ENCODE measurements at places on chromosomes 13 and 19.
A peak's percentile ranks its signal among the peaks of the same experiment; 100 is the strongest.

GRCh38 chr13:24217601-24218281 lies 57.2 kb downstream of the SPATA13 start:
- no peak for DNase-seq

DNA sequence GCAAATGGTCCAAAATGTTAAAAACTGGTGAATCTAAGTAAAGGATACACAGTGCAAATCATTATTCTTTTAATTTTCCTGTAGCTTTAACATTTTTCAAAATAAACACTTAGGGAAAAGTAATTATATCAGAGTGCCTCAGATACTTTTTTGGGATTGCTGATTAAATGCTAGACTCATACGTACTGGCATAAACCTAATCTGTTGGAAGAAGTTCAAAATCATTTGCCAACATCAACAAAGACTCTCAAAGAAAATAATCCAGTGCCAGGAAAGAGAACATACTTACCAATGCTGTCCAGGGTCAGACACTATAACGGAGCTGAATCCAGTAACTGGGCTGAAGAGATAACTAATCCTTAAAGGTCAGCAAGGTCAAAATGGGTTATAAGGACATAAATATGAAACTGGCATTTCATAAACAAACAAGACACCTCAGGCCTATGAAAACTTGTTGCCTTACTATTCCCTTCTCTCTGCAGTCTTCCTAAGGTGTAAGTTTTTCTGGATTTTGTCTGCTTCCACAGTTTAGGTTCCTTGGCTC lies 3.3 kb upstream of the ZNF420 start:
- DNase-seq, result no peak

- DNase-seq, result no peak
Observed at GRCh38 chr13:75762076-75762937, 126.2 kb downstream of the LMO7 start.

DNA sequence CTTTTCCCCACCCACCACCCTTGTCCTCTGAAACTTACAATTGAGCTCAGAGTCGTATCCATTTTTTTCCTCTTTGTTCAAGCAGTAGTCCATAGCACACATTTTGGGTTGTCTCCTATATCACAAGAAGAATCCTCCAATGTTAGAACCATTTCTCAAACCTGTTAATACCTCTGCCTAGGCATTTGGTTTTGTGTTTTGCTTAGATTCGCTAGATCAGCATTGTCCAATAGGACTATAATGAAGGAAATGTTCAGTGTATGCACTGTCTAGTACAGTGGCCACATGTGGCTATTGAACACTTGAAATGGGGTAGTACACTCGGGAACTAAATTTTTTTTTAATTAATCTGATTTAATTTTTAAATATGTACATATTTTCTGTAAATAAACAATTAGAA lies 12.6 kb downstream of the DPY19L3 start:
- no peak for DNase-seq

GRCh38 chr13:28474491-28475134 lies 20.3 kb downstream of the FLT1 start:
- DNase-seq, result no peak

DNA sequence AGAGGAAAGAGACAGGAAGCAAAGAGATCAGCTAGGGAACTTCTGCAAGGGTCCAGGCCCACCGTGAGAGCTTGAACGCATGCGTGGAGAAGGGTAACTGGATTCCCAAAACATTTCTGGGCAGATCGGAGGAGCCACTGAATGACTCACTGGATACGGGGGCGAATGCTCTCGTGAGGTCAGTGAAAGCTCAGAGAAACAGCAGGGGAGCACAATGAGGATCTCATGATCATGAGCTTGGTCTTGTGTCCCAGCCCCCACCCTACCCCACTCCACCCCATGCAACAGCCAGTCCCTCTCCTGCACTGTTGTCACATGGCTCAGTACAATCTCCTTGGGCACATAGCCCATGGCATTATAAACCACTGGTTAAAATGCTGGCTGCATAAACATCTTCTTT lies 40.6 kb downstream of the DCLK1 start:
- DNase-seq, result no peak

DNA sequence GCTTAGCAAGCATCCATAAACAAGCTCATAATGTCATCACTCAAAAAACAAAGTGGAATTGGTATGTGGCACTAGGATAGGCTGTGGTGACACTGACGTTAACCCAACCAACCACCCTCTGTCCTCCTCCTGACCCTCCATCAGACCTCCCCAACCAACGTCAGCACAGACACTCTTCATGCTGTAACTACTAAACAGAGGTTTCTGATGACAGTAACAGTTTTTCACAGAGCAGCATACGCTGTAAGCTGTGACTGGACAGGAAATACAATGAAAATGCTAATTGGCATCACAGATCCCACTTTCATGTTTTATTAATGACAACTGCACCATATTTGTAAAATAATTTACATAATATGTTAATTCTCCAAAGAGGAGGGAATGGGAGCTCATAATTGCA lies 238.0 kb downstream of the IRS2 start:
- DNase-seq, result no peak

DNA sequence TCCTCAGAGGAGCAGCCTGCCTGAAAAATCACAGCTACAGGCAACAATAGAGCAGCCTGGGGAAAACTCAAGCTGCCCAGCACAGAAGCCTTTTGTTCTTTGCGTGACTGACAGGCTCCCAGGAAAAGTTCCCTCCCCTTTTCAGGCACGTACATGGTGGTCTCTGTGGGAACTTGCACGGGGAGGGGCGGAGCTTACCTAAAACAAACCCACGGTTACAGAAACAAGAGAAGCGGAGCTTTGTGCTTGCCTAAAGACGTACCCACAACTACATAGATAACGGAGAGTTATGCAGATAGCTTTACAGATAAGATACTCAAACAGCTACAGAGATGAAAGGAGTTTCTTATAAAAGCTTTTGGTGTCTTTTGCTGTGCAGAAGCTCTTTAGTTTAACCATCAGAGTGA lies 11.4 kb downstream of the ETFB start:
- DNase-seq, result peak; percentile 44

DNA sequence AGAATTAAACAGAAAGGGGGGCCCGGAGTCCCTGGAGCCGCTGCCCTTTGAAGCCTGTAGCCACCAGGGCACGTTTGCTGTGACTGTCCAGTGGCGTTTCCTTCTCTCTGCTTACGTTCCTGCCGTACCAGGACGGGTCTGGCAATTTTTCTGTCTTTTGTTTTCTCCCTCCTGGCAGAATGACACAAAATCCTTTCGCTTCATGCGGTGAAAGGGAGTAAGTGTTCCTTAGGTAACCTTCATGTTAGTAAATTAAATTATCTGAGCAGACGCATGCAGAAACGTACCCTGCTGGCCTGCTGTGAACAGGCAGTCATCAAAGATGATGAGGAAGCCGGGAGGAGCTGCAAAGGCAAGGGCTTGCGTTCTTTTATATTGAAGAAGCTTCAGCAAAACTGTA lies 299.3 kb upstream of the ARGLU1 start:
- no peak for DNase-seq

- DNase-seq, result no peak
Observed at GRCh38 chr19:16420781-16421386, 50.9 kb downstream of the EPS15L1 start.

GRCh38 chr13:45180303-45180702 lies 20.5 kb downstream of the KCTD4 start:
- no peak for DNase-seq

DNA sequence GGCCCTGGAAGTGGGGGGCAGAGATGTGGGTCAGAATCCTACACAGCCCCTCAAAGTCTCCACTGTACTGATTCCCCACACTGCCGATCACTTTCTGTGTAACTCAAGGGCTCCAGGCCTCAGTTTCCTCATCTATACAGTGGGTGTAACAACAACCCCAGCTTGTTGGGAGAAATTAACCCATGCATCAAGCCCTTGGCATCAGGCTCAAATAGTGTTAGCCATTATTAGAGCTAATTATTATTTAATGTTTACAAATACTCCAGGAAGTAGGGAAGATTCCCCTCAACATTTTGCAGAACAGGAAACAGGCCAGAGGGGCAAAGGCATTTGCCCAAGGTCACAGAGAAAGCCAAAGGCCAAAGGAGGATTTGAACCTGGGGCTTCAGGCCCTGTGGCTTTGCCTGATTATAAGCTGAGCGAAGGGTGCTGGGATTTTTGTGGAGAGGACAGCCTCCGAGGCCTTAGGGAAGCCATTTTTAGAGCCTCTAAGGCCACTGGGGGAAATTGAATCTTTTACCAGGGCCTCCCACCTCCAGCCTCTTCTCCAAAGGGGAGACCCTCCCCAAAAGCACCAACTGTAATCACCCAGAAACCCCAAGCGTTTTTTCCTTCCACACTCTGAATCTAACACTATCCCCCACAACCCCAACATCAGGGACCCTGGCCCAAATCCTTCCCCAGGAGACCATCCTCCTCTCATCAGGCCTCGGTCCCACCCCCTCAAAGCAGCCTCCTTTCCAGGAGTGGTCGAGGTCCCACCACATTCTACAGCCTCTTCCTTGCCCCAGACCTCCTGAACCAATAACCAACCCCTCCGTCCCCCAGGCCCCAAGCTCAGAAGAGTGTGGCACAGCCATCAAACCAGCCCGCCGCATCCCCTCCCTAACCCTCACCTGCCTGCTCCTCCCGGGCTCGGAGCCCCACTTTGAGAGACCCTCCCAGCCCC lies 1.1 kb downstream of the FKBP8 start:
- DNase-seq, result no peak

GRCh38 chr13:40519637-40520036 lies 146.8 kb downstream of the FOXO1 start:
- DNase-seq, result no peak

- peak; percentile 70 for DNase-seq
Observed at GRCh38 chr19:45406226-45407090, at the start of gene POLR1G. Gene POLR1G (plus strand): TSS chr19:45406644. CDS start chr19:45406697, 53 bp downstream.

- no peak for DNase-seq
Observed at GRCh38 chr19:3053780-3054179, 8.5 kb downstream of the TLE5 start.

DNA sequence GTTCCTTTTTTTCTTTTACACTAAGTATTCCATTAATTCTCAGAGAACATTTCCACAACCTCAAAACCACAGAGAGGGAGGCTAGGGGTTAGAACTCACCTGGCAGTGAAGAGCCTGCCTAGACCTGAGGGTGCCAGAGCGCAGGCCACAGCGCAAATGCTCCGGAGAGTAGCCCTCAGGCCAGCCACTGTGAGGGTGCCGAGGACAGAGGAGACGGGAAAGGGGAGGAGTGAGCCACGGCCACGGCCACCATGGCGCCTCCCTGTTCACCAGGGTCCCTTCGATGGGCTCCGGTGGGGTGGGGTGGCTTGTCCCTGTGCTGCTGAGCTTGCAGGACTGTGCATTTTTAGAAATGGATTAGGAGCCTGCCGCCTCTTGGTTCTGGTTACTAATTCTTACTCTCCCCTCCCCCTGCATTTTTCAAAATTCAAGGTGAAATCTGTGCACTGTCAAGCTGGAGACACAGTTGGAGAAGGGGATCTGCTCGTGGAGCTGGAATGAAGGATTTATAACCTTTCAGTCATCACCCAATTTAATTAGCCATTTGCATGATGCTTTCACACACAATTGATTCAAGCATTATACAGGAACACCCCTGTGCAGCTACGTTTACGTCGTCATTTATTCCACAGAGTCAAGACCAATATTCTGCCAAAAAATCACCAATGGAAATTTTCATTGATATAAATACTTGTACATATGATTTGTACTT lies 58.8 kb downstream of the GGACT start:
- DNase-seq, result no peak

- DNase-seq, result no peak
Observed at GRCh38 chr19:58338825-58339558, 12.2 kb downstream of the ZSCAN22 start.

- no peak for DNase-seq
Observed at GRCh38 chr13:93039131-93039530, 187.5 kb upstream of the GPC6 start.

DNA sequence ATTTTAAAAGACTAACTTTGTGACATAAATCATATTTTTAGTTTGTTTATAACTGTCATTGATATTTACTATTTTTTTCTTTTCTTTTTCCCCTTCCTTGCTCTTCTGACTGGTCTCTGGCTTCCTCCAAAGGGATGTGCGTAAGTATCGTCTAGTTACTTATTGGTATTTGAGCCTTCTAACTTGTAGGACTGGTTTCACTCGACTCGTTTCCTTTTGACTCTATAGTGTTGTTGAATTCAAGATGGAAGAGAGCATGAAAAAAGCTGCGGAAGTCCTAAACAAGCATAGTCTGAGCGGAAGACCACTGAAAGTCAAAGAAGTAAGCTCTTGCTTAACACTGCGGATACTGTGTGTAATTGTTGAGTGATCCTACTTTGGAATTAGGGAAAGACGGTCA lies 18.6 kb downstream of the HNRNPM start:
- DNase-seq, result no peak

DNA sequence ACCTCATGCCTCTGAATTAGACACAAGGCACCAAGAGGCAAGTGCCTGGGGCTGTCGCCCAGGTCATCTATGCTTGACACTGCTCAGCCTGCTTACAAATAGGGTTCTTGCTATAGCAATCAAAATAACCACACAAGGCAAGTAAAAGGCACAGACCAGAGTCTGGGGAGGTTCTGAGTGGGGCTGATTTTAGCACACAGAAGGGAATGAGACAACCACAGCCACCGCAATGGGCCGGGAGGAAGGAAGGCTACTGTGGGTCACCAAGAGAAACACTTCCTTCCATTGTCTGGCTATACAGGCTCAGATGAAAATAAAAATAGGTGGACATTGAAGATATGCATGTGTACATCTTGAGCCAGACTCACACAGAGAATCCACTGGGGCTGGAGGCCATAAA lies 159.1 kb downstream of the DLEU7 start:
- DNase-seq, result no peak

DNA sequence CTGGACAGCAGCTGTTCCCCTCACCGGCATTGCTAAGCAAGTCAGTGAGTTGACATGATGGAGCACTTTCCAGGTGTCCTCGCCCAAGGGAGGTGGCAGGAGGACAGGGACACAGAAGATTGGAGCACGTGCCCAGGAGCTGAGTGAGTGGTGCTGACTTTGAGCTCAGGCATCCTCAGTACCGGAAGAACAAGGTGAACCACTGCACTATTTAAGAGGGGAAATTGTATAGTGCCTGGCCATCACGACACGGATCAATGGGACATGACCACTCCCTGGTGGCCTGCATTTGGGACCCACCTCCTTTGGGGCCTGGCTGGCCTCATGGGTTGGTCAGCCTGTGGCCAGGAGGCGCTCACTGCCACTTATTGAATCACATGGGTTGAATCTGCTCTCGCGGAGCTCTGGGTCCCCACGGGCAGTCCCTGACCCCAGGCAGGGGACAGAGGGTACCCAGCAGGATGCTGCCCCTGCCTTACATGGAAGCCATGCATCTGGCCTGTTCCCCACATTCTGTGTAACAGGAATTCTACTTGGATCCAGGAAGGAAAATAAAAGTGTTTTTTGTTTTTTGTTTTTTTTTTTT lies 206.9 kb upstream of the ZNF536 start:
- DNase-seq, result no peak

- DNase-seq, result no peak
Observed at GRCh38 chr13:93378184-93378583, 151.6 kb downstream of the GPC6 start.

DNA sequence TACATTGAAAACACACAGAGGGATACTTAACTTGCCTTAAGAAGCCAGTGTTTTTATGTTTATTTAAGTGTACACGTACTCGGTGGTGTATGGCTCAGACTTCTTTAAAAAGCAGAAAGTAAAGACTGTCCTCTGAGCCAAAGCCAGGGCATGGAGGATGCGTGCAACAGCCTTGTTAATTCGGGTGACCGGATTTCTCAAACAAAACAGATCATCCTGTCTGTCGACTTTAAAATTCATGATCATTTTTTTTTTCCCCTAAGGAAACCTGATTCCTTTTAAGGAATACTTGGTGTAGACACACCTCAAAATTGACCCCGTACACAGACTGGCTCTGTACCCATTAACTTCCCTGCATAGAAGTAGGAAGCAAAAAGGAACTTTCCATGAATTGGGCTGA lies 124.7 kb upstream of the RNF113B start:
- no peak for DNase-seq

GRCh38 chr13:39781381-39781780 lies 125.9 kb downstream of the COG6 start:
- DNase-seq, result no peak
